ENCODE measurements at places on chromosomes 2 and 18. TPM values are rescaled to one million over a fixed set of nuclear protein-coding genes. Genes with fewer than 3 reads are reported as not detected.

IL37 gene
- total RNA-seq = not detected

CPLX4 gene
- total RNA-seq = not detected

GRCh38 chr2:85588236-85588635 lies 4.0 kb downstream of the VAMP5 start:
- no peak for DNase-seq

OTOS gene
- total RNA-seq = not detected

DNA sequence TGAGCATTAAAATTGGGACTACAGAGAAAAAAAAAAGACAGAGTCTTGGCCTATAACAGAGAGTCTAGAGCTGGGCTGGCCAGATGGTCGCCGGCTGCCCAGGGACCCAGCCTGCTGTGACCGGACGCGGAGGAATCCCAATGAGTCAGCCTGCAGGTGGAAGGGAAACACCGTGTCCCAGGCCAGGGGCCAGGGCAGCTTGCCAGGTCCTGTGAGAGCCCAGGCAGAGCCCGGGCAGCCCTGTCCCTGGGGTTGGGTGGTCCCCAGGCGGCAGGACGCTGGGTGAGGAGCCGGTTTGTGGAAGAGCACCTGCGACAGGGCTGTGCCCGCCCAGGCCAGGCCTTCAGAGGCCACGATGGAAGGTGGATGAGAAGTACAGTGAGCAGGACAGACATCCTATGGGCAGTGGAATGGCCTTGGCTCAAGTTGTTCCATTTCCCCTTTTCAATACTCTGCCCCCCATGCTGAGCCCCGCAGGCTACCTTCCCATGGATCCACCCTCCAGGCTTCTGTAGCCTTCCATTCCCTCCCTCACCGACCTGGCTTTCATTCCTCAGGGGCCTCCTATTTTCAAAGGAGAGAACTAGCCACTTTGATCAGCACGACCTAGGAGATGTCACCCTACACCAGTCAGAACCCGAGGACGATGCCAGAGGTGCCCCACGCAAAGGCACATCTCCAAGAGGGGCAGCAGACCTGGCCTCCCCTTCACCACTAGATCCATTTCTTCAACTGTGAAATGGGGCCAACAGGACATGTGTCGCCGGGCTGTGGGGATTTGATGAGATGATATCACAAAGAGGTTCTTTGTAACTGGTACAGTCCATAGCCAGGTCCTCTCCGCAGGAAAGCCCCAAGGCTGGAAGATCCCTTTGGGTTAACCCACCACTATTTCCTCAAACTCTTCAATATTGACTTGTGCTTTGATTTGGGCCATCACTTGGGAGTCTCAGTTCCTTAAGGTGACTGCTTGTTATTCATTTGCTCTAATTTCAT lies 87.5 kb downstream of the POLR1A start:
- no peak for DNase-seq

DNA sequence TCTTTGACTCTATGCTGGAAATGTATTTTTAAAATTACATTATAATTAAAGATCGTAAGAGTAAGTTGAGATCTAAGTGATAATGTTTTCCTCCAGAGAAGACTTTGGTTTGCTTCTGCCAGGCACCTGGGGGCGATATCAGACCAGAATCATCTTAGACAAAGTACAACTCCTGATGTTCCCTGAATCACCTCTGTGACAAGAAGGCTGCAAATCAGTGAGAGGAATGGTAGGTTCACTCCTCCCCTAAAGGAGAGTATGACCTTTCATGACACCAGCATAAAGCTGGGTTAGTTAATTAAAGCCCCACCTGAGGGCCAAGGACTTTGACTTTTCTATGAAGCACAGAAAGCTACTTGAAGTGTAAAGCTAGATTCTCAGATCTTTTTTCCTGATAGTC lies 114.4 kb upstream of the DTNA start:
- no peak for DNase-seq

DNA sequence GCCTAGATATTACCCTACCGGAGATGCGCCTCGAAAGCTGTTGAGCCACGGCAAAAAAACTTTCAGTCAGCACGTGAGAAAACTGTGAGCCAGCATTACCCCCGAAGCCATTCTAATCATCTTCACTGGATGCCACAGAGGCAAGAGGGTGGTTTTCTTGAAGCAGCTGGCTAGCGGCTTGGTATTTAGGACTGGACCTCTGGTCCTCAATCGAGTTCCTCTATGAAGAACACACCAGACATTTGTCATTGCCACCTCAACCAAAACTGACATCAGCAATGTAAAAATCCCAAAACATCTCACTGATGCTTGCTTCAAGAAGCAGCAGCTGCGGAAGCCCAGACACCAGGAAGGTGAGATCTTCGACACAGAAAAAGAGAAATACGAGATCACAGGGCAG lies 52.8 kb upstream of the SLC66A3 start:
- no peak for DNase-seq

POTEC gene
- total RNA-seq = not detected

DNA sequence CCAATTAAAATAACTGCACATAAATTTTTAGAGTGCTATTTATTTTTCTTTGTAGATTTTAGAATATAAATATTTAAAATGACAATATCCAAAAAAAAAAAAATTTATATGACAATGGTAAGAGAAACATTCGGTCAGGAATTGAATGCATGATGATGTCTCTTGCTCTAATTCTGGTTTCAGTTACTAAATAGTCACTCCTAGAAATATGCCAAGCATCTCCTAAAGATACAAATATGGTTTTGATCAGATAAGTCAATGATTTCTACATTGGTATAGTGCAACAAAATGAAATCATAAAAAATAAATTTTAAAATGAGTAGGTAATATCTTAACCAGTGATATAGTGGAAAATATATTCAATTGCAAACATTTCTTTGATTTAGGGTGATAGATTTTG lies 95.9 kb upstream of the ACKR3 start:
- no peak for DNase-seq

DNA sequence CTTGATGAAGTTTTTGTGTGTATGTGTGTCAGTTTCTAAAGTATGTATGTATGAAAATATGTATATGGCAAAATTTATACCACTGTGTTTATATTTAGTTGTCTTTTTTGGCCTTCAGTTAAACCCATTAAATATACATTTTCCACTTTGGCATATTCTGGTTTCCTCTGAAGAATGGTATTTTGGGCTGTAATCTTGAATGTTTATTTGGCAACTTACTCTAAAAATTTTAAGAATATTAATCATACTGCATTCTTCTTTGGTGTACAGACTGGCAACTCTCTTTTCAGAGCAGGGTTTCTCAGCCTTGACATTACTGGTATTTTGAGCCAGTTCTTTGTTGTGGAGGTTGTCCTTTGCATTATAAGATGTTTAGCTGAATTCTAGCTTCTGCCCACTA lies 27.9 kb upstream of the CCBE1 start:
- DNase-seq = no peak

- DNase-seq = no peak
These were observed 11.3 kb downstream of the CYTIP start for GRCh38 chr2:157432475-157433106.

PGAP1 gene
- 25.1 TPM for total RNA-seq

DNA sequence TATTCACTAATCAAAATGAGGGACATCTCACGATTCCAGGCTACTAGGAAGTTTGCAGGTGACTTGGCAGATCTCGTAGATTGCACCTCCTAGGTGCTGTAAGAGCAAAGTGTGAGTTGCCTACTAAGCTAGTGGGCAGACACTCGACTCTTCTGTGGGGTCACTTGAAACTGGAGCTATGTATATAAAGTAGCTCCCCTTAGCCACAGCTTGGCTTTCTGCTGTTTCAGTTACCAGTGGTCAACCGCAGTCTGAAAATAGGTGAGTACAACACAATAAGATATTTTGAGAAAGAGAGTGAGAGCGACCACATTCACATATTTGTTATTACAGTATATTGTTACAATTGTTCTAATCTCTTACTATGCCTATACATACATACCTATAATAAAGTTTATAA lies 23.3 kb downstream of the CTAGE1 start:
- DNase-seq = no peak

GRCh38 chr2:68829749-68830148 lies 41.4 kb downstream of the BMP10 start:
- no peak for DNase-seq

- no peak for DNase-seq
These were observed 294.5 kb downstream of the PRKCE start for GRCh38 chr2:45946023-45946422.

DNA sequence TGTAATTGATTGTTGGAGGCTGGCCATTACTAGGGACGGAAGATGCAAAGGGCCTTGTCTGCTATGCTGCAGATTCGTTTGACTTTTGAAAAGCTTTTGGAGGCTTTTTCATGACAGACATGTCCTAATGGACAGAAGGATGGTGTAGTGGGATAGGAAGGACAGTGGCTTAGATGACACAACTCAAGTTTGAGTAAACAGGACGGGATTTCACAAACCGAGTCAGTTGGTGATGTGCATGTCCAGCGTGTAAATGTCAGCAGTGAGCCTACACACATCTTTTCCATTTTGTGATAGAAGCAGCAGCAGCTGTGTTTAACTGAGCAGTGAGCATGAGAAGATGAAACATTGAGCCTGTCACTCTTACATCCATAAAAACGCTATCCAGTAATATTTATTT lies 76.0 kb downstream of the NCK2 start:
- DNase-seq = no peak

TTN gene
- total RNA-seq = 3.1 TPM

GRCh38 chr2:228056293-228057097 lies 125.0 kb downstream of the SPHKAP start:
- DNase-seq = no peak

HOXD3 gene
- not detected for total RNA-seq

DNA sequence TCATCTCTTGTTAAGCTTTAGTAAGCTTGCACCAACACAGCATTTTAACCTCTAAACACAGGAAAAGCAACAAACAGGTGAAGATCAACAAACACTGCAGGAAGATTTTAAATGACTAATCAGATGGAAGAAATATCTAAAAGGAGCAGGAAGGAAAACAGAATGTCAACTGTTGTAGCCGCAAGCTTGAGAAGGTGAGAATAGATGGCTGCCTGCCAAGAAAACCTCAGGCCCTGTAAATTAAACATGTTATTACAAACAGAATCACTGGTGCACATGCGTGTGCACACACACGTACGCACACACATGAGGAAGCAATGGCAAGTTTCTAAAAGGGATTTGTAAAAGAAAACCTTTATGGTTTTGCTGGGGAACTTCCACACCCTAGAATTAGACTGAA lies 257.8 kb upstream of the GALNT5 start:
- DNase-seq = no peak

VWC2L gene
- not detected for total RNA-seq

ZNF532 gene
- 7.7 TPM for total RNA-seq

ELOA2 gene
- total RNA-seq = not detected

DNA sequence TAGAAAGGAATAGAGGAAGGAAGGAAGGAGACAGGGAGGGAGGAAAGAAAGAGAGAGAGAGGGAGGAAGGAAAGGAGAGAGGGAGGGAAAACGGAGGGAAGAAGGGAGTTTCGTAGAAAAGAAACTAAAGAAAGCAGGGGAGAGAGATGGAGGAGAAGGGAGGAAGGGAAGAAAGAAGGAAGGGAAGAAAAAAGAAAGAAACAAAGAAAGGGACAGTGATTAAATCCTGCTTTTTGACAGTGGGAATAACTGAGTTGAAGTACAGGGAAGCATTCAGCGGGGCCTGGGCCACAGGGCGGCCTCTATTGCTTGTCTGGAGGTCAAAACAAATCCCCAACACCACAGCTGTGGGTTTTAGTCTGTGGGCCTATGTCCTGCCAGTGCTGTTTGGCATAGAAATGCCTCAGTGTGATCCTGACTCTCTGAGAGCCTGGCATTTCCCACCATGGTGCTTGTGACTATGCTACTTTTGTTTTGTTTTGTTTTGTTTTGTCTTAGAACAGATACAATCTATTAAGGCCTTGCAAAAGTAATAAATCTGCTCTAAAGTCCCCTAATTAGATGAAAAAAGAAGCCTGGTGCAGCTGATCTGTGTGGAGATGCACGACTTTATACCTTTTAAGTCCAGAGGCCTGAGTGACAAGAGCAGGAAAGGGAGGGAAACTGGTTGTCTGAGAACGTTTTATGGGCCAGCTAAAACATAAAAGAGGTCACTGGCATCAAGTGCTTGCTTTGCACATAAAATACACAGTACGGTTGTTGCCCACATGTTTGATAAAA lies 40.0 kb downstream of the IL1RL2 start:
- no peak for DNase-seq

LHCGR gene
- not detected for total RNA-seq

- DNase-seq = no peak
These were observed 158.2 kb downstream of the NEB start for GRCh38 chr2:151576080-151576479.

SCYGR7 gene
- total RNA-seq = not detected

- peak; percentile 18 for DNase-seq
These were observed 37.7 kb downstream of the NETO1 start for GRCh38 chr18:72830109-72830508.

- no peak for DNase-seq
These were observed 2.5 kb upstream of the SERPINE2 start for GRCh38 chr2:224041554-224041953.

Measured in activated CD4-positive, alpha-beta T cell treated with anti-CD3 and anti-CD28 coated beads for 36 hours (primary cell).